Tongue (tissue), 3 donors: ENCODE measurements at places on chromosomes 7 and 10. TPM values are rescaled to one million over a fixed set of nuclear protein-coding genes. Genes with fewer than 3 reads are reported as not detected.

GRCh38 chr7:12469568-12469967, 65.9 kb upstream of the VWDE start:
- no peak for DNase-seq

- no peak for DNase-seq
These were observed 323.3 kb upstream of the ZNF32 start for GRCh38 chr10:43971981-43972380.

DNA sequence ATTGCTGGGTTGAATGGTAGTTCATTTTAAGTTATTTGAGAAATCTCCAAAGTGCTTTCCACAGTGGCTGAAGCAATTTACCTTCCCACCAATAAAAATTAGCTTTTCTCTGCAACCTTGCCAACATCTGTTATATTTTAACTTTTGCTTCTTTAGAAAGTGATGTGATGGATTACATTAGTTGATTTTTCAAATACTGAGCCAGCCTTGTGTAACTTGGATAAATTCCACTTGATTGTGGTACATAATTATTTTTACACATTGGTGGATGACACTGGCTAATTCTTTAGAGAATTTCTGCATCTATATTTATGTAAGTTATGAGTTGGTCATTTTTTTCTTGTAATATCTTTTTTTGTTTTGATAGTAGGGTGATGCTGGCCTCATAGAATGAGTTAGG, 634.1 kb downstream of the GALNT17 start:
- DNase-seq: no peak

GRCh38 chr10:29473406-29474100, 161.2 kb downstream of the SVIL start:
- DNase-seq: no peak

- no peak for DNase-seq
These were observed 38.8 kb downstream of the R3HCC1L start for GRCh38 chr10:98173260-98173659.

DNA sequence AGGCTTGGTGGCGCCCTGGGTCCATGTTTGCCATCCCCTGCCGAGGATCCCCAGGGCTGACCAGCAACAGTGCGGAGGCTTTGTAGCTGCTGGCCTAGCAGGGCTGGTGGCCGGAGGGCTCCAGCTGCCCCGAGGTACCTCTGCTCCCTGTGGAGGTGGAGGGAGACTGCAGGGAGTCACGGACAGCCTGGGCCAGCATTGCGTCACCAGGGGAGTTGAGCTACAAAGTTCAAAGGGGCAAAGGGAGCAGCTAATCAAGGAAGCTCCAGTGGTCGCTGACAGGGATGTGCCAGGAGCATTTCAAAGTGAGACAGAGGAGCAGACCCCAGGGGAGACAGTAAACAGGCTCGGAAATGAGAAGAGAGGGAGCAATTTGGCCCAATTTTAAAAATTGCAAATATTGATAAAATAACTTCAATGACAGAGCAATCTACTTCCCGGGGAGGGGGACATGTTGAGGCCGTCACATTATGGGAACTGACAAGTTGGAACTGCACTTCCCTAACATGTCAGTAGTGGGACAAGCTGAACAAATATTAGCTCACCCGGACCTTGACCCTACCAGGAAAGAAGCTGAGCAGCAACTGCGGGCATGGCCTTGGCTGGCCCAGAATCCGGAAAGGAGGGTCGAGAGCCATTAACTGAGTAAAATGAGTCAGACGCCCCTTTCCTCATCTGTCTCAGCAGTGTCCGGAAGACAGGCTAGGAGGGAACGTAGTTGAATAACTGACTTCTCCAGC, 39.4 kb downstream of the BTBD16 start:
- no peak for DNase-seq

DNA sequence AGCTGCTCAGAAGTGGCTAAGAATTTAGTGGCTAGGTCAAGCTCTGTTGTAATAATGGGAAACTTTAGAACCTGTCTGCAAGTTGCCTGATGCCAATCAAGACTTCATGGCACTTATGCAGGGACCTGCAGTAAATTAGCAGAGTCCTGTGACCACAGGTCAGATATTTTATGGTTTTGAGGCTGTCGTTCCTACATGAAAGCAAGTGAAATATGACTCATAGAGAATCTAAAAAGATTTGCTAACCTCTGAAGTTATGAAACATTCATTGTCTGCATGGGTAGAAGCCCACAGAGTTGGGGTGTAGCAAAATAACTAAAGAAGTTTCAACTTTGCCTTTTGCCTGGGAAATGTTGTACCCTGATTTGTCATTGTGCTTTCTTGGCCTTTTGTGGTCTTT, 32.3 kb downstream of the SLC39A12 start:
- DNase-seq: no peak

DNA sequence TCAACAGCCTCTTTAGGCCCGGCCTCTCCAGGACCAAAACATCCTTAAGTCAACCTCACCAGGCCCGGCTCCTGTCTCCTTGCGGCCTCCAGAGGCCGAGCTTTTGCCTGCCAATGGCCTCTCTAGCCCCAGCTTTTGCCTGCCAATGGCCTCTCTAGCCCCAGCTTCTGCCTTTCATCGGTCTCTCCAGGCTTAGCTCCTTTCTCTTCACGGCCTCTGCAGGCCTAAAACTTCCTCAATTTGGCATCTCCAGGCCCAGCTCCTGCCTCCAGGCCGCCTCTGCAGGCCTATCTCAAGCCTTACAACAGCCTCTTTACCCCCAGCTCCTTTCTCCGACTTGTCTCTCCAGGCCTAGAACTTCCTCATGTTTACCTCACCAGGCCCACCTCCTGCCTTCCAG, 15.7 kb upstream of the TMEM248 start:
- no peak for DNase-seq

DNA sequence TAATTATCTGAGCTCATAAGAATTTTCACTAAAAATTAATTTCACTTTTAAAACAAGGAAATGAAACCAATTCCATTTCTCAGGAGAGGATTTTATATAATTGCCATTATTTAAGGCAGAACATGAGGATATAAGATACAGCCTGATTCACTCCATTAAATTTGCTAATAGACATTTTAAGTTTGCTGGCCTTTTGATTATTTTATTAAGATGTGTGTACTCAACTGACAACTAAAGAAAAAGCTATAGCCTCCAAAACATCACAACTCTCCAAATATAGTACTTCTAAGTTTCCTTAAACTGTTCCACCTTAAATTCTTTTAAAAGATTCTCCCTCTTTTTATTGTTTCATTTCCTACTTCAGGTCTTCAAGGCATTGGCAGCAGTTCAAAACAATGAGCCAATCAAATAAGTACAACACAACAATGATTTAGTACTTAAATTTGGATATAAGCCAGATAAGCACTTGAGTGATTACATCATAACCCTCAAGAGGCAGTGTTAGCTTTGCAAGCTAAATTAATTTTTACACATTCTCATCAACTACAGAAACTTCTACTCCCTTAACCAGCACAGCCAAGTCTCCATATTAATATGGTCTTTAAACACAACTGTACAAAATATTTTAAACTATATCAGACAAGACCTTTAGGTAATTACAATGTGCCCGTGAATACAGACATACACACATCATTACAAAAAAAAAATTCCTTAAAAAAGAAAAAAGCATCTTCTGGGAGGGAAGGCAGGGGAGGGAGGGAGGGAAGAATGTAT, 121.8 kb downstream of the KMT2C start:
- peak; percentile 87 for DNase-seq

Gene STAMBPL1
- 17.2 TPM for total RNA-seq
